ENCODE measurements at places on chromosomes 11 and 22. TPM values are rescaled to one million over a fixed set of nuclear protein-coding genes. Genes with fewer than 3 reads are reported as not detected.

OR8G5 gene
- total RNA-seq, result not detected

DNA sequence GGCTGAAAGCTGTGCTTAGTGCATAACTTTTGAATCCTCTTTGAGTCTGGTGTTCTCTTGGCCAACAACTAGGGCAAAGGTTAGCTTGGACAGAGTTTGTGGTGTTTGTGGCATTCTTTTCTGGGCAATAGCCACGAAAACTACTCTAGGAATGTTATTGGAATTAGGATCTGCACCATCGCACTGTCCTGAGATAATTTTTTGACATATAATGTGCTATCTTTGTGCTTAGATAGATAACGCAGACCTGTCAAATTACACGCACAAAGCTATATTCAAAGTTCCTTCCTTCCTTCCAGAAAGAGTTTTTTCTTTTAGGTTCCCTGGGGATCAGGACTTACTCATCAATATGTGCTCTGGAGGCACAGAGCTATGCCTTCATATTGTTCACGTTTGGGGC is 166.8 kb upstream of the MTMR2 start:
- no peak for DNase-seq

GRCh38 chr11:117296881-117297280 is 5.7 kb downstream of the BACE1-AS start:
- DNase-seq, result no peak

DNA sequence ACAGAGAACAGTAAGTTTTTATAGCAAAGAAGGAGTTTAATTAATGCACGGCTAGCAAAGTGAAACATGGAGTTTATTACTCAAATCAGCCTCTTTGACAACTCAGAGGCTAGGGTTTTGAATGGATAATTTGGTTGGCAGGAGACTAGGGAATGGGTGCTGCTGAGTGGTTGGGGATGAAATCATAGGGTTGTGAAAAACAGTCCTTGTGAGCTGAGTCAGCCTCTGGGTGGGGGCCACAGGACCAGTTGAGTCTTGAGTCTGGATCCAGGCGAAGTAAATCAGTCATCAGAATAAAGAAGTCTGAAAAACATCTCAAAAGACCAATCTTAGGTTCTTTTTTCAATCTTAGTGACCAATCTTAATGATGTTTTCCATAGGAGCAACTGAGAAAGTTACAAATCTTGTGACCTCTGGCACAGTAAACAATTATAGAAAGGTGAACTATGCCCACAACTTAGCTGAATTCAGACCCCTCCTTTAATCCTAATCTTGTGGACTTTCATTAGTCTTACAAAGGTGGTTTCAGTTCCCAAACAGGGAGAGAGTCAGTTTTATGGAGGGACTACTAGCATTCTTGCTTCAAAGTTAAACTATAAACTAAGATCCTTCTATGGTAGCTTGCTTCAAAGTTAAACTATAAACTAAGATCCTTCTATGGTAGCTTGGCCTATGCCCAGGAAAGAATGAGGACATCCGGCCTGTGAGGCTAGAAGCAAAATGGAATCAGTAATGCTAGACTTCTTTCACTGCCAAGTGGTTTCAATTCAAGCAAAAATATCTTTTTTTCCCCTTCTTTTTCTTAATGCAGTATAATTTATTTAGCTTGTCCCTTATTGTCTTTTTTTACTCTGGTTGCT is 84.5 kb downstream of the AASDHPPT start:
- no peak for DNase-seq

GRCh38 chr11:80773919-80774318 is 1333.1 kb upstream of the TENM4 start:
- DNase-seq, result no peak

- DNase-seq, result peak; percentile 99
Measured at GRCh38 chr11:61971248-61972111, 4.0 kb upstream of the FTH1 start.

MB gene
- total RNA-seq, result 13,483 TPM

Data from heart left ventricle (tissue), 16 donors.